NCI-H2081 treated with DMSO at 0.1 percent for 48 hours (cell line): ENCODE measurements at places on chromosomes 16 and 17.

DNA sequence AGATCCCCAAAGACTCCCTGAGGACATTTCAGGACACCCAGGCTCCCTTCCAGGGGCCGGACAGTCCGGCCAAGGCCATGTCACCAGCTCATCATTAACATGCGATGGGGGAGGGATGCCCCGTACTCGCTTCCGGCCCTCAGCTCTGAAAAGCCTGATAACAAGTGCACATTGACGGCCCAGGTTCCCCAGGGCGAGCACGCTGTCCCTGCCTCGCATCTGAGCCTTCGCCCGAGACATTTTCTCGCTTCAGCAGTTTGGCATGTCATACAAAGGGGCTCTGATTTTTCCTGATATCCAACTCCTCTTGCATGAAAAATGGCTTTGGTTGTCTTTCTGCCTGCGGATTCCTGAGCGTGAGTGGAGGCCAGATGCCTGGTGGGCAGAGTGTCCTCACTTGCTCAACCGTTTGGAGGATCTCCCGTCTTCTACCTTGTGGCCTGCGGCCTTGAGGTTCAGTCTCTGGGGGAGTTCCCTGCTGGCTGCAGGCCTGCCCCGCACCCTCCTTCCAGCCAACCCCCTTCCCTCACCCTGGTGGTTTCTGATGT is 14.1 kb downstream of the CACNG4 start:
- no peak for DNase-seq

DNA sequence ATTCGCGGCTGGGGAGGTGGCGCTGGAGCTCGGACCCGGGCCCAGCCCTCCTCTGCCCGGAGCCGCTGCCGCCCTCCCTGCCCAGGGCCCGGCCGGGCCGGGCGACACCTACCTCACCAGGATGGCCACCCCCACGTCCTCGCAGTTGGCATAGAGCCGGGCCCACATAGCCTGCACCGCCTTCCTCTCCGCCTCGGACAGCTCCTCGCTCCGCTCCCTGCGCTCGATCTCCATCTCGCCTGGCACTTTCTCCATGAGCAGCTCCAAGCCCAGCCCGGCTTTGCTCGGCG is 276 bp downstream of the CYGB start:
- no peak for DNase-seq

DNA sequence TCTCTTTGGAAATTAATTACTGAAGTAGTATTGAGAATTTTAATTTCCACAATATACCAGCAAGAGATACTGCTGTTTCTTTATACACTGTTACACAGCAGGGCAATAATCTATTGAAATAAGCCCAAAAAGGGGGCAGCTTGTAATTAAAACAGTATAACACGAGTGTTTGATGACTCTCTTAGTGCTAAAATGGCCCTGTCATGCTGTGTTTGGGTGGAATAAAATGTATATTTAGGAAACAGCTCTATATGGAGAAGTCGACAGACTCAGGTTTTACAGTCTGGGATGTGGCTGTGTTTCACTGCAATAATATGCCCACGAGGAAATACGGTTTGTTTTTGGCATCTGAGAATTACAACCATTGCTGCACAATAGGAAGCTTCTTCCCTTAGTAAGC is 537.7 kb upstream of the HSBP1 start:
- DNase-seq, result no peak

GRCh38 chr17:61337290-61337689 is 62.4 kb upstream of the TBX2 start:
- DNase-seq, result no peak

GRCh38 chr17:75267153-75267410 is 3.9 kb downstream of the MIF4GD start:
- no peak for DNase-seq

- no peak for DNase-seq
Measured at GRCh38 chr16:10665166-10665565, 29.6 kb downstream of the TEKT5 start.
